ENCODE measurements at places on chromosomes 1 and 21.

DNA sequence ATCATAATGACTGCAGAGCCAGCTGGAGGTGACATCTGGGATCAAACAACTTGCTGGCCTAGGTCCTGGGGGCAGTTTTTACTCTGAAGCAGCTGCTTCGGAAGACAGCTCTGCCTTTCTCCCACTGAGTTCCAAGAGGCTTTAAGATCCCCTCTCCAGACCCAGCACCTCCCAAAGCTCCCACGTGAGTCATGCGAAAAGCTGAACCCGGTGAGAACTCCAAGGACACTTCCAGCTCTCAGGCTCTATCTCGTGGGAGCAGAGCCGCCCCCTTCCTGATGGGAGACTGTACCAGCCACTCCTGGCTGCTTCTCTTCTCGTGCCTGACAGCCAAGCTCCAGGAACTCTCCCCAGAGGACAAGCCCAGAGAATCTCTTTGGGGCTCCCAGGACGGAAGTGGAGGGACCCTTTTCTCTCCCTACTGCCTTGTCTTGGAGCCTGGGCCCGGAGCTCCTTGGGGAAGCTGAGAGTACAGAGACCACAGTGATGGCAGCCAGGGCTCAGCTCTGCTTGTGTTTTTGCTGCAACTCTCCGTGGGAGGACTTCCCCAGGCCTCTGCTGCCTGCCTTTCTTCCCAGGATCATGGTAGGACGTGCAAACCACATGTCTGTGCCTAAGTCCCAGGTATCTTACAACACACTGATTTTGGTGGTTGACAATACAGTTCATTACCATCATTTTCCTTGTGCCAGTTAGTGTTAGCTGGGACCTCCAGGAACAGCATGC is 40.6 kb downstream of the STUM start:
- DNase-seq, result no peak

DNA sequence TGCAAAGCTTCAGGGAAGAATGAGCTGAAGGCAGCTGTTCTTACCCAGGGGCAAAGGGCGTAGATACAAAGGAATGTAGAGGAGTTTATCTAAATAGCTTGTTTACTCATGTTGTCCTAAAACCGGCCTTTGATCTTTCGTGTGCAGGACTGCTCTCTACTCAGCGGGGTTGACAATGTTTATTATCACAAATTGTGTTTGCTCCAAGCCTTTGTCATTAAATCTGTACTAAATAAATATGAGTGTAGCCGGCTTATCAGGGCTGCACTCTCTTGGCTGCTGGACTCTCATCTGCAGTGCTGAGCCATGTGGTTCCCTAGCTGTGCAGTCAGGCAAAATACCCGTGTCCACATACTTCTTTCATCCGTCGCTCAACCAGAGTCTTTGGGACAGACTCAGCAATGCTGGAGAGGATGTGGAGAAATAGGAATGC is 199.0 kb downstream of the LBR start:
- no peak for DNase-seq

GRCh38 chr1:8025061-8025670 is 943 bp downstream of the ERRFI1 start:
- DNase-seq, result peak; percentile 2

DNA sequence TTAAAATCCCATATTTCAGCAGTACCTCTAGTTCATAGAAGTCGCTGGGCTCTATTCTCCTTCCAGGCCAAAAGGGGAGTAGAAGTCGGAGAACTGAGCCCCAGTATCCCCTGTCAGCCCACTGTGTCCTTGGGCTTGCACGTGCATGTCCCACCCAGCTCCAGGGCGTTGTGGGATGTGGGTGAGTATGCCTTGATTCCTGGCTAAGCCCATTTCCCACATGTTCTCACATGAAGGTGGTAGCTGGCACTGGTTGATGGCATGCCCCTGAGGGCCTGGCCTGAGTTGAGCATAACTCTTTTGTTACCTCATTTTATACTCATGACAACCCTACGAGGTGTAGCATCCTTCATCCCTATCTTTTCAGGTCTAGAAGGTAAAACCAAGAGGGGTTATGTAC is 8.0 kb downstream of the SLC6A17 start:
- DNase-seq, result no peak

DNA sequence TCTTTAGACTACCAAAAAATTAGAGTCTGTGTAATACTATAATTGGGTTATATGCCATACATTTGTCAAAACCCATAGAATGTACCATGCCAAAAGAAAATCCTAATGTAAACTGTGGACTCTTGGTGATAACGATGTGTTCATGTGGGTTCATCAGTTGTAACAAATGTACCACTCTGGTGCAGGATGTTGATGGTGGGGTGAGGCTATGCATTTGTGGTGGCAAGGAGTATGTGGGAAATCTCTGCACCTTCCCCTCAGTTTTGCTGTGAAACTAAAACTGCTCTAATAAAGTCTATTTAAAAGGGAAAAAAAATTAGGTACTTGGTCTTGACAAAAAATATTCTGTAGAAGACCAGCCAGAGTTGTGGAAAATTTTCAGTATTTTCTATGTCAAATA is 43.4 kb downstream of the INKA2 start:
- no peak for DNase-seq

GRCh38 chr1:39538531-39539251 is 37.9 kb downstream of the PABPC4 start:
- DNase-seq, result no peak

DNA sequence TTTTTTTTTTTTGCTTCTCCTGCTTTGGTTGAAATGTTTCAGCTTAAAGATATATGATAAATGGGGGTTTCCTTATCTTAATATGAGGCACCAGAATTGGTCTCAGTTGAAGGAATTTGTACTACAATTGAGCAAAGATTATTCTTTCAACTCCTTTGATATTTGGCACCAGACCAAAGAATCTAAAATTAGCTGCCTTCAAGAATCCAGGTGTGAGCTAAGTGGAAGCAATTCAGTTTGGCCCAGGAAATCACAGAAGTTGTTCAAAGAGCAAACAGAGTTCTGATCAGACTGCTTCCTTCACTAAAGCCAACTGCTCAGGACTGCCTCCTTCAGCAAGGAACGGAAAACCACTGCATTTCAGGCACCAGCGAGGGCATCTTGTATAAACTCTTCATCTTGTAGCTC is 68.3 kb upstream of the BCAR3 start:
- no peak for DNase-seq

DNA sequence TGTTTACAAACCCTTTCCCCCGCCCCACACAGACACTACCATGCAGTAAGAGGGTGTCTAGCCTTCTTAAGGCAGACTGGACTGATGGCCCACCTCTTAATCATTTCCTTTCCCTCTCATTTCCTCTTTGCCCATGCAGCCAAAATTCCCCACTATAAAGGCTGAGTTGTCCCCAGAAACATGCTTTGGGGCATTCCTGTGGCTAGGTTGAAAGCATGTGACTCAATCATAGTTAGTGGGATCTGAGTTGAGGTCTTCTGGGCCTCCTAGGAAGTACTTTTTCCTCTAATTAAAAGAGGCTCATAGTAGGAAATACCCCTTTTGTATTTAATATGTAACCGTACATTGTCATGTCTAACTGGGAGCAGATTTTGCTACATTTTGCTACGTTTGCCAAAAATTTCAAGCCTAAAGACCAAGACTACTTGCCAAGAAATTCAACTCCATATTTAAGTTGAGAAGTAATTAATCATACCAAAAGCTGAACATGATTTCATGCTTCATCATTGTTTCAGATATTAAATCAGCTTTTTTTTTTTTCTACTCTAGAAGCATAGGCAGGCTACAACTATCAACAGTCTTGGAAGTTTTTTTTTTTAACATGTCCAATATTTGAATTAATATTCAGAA is 174.7 kb downstream of the ADGRL4 start:
- DNase-seq, result no peak

DNA sequence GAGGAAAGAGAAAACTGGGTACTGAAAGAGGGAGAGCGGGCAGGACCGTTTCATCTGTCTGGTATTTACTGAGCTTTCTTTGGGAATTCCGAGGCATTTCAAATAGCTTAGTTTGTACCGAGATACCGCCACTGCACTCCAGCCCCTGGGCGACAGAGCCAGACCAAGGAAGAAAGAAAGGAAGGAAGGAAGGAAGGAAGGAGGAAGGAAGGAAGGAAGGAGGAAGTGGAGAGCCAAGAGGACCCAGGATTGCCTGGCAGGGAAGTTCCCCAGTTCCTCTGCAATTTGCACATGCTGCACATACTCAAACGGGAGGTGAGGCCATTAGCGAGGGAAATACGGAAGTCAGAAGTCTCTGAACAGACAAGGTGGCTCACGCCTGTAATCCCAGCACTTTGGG is 961 bp upstream of the FUCA1 start:
- DNase-seq, result no peak

- DNase-seq, result no peak
Observed at GRCh38 chr1:47351305-47351704, 17.7 kb downstream of the CMPK1 start.

DNA sequence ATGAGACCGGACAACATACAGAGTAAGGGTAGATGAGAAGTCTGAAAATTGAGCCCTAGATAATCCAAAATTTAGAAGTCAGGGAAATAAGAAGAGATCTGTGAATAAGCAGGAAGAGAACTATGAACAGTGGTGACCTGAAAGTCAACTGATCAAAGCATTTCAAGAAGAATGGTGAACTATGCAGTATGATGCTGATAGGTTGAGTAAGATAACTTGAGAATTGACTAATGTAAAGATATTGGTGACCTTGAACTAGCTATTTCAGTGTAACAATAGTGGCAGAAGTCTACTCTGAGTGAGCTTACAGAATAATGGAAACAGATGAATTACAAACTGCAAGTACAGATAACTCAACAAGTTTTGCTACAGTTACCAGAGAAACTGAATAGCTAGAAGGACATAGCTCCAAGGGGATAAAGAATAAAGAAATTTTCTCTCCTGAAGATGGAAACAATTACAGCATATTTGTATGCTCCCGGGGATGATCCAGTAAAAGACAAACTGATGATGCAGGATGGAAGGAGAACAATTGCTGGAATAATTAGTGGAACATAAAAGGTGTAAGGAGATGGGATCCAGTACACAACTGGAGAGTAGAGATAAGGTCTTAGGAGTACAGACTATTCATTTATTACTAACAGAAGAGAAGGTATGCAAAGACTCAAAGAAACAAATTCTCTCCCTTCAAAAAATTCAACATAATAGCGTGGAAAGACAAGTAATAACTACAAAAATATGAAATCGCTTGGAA is 10.9 kb downstream of the NRDC start:
- DNase-seq, result no peak

All from NCI-H1694 treated with DMSO at 0.1 percent for 48 hours (cell line).